Esophagus squamous epithelium (tissue), 5 donors: ENCODE measurements at places on chromosomes 11 and 22.

DNA sequence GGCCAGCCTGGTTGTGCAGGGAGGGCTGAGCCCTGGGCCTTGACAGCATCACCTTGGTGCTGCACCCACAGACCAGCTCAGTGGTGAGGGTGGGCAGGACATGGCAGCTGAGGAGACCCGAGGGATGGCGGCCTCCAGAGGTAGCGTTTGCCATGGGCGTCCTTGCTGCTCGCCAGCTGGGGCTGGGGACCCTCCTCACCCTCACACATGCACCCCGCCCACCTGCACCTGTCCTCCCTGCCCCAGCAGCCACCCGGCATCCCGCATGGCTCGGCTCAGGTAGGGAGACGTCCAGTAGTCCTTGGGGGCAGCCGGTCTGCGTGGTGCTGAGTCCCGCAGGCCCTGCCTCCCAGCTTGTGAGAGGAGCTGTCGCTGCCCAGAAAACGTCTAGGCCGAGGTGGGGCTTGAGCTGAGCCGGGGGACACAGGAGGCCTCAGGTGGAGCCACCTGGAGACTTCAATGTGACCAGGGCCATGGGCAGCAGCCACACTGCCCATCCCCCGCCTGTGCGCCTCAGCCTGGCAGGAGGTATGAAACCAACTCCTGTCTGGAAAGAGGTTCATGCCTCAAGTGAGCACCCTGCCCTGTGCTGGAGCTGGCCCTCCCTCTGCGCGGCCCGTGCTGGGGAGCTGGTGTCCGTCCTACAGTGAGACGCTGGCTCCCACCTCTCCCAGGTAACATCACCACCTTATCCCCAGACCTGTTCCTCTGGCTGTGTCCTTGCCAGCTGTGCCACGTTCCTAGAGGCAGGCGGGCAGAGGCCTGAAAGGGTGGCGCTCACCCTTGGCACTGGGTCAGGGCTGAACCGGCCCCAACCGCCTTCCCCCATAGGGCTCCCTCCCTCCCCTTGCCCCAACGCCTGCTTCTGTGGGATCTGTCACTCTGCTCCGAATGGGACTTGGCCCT is 3.3 kb upstream of the TRABD start:
- DNase-seq = no peak

DNA sequence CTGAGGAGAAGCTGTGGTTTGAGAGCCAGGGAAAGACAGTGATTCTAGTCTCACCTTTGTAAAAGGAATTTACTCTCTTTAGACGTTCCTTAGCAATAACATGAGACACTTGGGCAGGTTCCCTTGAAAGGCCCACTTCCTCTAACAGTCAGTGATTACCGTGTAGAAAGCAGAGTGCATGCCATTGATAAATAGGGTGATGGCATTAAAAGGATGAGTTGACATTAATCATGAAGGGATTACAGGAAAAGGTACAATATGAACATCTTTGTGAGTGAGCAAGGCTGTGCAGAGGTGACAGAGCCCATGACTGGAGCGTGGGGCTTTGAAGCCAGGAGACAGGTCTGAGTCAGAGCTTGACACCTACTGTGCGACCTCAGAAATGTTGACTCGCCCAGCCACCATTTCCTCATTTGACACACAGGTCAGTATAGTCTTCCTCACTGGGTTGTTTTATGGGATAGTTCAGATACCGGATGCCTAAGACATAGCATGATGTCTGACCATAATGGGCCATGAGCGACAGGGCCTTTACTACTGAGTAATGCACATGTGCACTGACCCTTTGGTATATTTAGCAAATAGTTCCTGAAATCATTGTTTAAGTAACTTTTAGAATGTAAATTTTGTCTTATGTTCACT is 341.7 kb upstream of the MTNR1B start:
- no peak for DNase-seq

GRCh38 chr22:20547029-20547428 is 39.6 kb downstream of the MED15 start:
- DNase-seq = no peak

- DNase-seq = no peak
Measured at GRCh38 chr11:92284107-92284506, 59.5 kb downstream of the FAT3 start.

- DNase-seq = no peak
Measured at GRCh38 chr11:65861533-65862183, 1.4 kb downstream of the MUS81 start.

- DNase-seq = no peak
Measured at GRCh38 chr11:116079580-116079979, 575.4 kb upstream of the CADM1 start.

DNA sequence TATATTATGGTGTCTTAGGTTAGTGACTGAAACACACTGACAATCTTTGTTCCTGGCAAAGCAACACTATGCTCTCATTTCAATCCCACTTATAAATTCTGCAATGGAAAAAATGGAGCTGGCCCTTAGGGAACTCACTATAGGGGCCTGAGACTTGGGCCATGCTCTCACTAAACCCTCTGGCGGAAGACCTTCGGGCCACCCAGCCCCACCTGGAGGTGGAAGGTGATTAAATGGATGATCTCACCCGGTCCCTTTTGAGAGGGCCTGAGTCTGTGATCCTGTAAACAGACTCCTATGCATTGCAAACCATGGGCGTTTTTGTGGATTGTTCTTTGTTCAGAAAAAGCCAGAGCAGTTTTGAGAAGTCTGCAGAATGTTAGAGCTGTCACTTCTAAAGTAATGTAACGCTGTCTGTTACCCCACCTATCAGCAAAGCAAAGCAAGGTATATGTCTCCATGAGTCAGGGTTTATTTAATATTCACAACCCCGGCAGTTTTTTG is 17.0 kb upstream of the CDON start:
- DNase-seq = no peak

DNA sequence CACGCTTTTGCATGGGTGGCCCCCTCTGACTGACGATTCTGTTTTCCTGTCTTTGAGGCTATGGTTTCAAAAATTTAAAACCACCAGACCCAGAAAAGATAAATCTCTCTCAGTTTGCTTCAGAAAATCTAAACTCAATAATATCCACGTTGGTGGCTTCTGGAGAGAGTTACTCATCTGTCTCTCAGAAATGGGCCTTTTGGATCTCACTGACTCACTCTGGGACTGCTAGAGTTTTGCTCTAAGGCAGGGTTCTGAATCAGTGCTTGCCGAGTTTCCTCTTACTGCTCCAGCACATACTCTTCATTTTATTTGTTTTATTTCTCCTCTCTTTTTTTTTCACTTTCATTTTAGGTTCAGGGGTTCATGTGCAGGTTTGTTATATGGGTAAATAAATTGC is 305.7 kb downstream of the BLID start:
- DNase-seq = no peak

DNA sequence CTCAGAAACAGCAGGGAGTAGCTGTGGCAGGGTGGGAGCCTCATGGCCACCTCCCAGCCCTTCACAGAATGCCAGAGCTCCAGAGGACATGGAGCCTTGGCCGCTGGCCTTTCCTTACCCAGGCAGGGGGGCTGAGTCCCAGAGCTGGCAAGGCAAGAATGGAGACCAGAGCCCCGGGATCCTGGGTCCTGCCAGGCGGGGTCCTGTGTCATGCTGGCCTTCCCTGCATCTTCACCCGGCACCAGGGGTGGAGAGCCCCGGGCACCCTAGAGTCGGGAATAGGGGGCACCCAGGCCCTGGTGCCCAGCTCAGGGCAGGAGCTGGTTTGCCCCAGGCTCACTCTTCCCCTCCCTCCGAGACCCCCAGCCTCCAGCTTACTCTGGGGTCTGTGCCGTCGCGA is 519.9 kb downstream of the TBC1D22A start:
- no peak for DNase-seq

DNA sequence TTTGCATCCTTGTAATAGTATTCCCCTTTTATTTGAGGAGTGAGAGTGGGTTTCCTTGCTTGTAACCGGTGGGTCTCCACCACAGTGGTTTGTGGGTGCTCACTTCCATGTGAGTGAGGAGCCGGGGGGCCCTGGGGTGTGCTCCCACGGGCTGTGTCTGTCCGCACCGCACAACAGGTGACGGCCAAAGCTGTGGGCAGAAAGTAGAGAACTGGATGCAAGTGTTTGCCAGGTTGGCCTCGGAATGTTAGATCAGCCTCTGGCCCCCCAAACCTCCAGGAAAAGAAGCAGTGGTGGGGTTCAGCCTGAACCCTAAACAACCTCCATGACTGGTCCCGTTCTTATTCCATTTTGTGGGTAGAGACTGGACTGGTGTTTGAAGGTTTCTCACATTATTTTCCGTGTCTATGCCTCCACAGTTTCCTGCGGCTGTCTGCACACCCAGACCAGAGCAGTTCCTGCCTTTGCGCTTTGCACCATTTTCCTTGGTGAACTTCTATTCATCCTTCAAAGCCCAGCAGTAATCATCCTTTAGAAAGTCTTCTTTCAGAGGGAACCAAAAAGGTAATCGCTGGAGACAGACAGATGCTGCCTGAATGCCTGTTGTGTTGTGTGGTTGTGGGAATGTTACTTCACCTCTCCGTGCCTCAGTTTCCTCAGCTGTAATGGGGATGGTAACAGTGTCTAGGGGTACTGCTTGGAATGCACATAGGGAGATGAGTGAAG is 77.2 kb downstream of the MYEOV start:
- DNase-seq = no peak

DNA sequence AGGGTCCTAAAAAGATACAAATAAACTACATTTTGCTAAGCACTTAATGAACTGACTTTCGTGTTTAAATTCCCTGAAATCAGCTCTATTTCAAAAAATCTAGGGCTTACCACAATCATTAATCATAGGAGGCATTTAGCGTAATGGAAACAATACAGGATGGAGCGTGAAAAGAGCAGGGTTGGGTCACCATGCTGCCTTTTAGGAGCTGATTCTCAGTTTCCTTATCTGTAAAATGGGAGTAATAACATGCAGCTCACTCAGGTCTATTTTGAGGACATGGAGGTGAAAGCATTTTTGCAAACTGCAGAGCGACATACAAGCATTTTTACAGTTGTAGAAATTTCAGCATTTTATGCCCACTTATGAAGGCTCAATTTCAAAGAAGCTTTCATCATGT is 407.0 kb downstream of the TENM4 start:
- no peak for DNase-seq

DNA sequence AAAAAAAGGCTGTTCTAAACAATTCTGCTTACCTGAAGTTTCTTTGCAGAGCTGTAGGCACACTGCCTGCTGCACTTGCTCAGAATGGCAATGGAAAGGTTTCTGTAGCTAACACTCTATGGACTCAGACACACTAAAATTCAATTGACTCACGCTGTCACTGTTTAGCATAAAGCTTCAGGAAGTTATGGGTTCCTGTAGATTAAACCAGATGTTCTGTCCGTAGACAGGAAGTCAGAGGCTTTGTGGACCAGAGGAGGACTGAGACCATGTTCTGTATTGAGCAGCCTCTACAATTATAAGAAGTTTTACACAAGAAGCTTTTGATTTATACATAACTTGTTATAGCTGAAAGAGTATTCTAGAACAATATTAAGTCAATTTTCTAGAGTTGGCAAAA is 70.4 kb downstream of the GLYATL1 start:
- no peak for DNase-seq

DNA sequence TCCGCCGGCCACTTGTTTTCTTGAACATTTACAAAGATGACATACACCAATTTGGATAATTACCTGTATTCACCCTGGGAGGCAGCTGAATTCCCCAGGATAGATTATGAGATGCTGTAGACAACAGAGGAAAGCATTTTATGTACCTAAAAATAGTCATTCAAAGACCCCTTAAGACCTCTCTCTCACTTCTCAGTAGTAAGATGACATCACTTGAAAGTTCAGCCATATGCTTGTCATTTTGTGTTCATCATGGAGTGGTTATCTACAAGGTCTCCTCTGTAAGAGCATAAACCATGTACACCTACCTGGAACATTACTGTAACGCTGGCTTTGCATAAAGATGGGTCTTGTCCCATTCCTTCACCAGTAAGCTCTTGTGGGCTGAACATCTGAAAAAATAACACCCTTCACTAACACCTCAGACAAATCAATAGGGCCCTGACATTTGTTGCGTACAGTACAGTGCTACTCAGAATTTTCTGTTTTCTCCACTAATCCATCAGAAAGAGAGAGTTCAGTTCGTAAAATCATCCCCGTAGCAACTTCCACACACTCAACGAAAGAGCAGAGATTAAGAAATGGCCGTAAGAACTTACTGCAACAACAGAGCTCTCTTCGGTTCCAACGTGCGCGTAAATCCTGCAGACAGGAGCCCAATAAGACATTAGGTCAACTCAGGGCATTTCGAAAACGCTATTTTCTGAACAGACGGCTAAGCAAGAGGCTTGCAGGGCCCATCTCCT is 15.6 kb upstream of the WDR74 start:
- no peak for DNase-seq

DNA sequence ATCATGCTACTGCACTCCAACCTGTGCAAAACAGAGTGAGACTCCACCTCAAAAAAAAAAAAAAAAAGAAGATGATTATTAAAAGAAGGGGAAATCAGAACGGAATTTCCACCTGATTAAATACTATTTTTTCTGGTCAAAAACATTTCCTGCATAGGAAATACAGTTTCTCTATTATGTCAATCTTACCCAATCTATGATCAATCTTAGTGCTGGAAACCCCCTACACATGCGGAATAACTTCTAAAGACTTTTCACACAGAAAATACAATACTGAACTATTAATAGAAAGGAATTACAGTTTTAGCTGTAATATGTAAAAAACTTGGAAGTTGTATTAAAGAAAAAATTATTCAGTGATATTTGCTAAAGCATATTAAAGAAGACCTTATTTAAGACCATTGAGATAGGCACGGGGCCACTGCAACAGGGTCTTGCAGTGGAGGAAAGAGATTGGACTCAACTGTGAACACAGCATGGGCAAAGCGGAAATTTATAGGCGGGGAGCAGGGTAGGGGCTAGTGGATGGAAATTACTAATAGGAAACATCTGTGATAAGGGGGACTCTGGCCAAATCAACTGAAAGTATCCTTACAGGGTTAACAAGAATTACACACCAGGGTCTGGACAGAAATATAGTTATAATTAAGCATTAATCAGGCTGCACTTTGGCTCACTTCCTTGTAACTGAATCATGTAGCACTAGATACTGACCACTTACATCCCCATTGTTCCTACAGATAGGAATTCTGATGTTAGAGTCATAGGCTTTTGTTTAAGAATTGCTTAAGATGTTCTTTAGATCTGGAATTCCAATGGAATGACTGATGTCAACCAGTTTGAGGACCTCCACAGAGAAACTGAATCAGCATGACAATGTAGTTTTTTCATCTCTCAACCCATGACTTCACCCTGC is 411.5 kb upstream of the DDI1 start:
- no peak for DNase-seq

- no peak for DNase-seq
Measured at GRCh38 chr11:76916712-76917111, 56.0 kb downstream of the ACER3 start.

DNA sequence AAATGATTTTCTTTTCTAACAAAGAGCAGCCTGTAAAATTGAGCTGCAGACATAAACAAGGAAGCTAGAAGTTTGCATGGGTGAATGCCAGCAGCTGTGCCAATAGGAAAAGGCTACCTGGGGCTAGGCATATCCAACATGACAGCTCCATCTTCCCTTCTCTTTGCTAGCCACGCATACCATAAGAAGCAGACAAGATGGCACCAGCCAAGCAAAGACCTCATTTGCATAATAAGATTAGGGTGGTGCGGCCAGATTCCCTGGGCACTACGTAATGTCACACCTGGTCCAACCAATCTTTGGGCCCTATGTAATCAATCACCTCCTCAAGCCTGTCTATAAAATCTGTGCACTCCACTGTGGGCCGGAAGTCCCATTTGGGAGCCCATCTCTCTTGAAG is 108.3 kb downstream of the SWAP70 start:
- DNase-seq = no peak

GRCh38 chr11:87401653-87402052 is 363.9 kb downstream of the TMEM135 start:
- DNase-seq = no peak
